ENCODE measurements at places on chromosomes 5 and 9.

DNA sequence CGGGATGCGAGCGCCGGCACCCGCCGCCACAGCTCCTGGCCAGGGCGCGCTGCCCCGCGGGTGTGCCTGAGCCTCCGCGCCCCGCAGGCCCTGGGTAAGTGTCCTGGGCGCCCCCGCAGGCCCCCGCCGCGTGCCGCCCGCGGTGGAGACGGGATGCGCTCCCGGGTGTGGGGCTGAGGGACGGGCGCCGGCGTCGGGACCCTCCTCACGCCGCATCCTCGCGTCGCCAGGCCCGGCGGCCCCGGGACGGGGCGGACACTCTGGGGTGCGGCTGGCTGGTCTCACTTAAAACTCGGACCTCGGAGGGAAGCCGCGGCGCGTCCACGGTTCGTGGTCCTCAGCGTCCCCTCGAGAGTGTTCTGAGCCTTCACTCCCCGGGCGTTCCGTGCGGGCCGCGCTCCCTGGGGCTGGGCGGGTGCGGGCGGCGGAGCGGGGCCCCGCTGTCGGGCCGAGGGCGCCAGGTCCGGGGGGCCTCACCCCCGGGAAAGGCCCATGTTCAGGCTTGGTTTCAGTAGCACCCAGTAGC lies 275 bp downstream of the AHRR start:
- DNase-seq: no peak

- no peak for DNase-seq
Measured at GRCh38 chr5:36536616-36537005, 69.8 kb upstream of the SLC1A3 start.

DNA sequence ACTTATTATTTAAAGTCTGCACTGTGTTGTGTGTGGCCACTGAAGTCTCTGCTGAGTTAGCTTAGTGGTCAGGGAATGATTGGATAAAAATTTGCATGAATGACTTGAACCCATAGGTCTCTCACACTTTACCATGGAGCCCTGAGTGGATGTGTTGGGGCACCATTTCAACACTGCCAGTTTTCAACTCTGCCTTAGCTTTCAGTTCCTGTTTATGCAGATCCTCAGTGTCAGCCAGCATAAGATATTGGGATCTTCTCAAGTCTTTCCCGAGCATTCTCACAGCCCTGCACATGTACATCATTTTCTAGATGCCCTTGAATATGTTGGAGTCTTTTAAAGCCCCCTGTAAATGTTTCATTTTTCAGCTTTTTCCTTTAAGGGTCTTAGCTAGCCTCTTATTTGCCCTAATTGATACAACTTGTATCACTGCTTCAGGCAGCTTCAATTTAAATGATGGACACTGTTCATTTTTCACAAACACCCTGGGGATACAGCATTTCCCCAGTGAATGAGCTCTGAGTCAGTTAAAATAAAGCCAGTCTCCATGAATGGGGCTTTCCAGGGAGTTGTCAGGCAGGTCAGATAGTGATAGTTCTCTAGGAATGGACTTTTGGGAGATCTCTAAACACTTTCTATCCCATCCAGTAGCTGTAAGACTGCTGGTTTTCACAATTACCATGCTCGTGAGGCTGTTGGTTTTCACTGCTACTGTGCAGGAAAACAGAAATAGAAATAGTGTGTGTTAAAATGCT lies 211.9 kb upstream of the PAPPA start:
- no peak for DNase-seq

- no peak for DNase-seq
Measured at GRCh38 chr9:109791747-109792146, 11.7 kb downstream of the PALM2AKAP2 start.

All from nephron progenitor cell (in vitro differentiated cells).